ENCODE measurements at places on chromosomes 5 and 9.

- DNase-seq, result no peak
These were observed 46.2 kb downstream of the LIX1 start for GRCh38 chr5:97096191-97096590.

GRCh38 chr9:127244609-127245601 is 19.7 kb upstream of the GARNL3 start:
- DNase-seq, result peak; percentile 89

DNA sequence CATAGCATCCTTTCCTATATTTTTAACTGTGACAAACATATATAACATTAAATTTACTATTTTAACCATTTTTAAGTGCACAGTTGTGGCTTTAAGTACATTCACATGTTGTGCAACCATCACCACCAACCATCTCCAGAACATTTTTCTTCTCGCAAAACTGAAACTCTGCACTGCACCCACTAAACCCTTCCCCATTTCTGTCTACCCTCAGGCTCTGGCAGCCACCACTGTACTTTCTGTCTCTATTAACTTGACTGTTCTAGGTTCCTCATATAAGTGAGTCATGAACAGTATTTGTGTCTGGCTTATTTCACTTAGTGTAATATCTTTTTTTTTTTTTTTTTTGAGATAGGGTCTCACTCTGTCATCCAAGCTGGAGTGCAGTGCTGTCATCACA is 25.5 kb downstream of the KCNMB1 start:
- no peak for DNase-seq

DNA sequence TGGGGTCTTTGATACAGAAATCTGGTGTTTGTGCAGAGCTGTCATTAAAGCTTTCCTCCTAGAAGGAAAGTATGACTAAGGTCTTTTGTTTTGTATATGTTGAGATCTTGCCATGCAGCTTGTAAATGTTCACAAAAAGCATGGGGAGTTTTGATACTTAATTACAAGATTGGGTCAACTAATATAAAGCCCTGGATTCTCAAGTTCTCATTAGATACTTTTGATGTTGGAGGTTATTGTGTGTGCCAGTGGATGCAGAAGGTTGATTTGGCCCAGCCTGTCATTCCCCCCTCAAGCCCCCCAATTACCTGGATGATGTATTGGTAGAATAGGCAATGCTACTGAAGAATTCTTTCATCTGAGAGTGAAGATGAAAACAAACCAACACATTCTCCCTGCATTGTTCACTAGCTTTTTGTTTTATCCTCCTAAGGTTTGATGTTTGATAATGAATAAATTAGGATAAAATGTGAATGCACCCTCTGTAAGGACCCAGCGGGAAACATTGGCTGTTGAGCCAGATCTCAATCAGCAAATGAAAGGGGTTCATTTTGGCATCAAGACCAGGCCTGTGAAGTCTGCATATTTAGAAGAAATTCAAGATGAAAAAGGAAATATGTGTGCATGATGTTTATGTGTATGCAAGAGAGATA is 61.9 kb upstream of the ADAMTS19 start:
- DNase-seq, result no peak

- peak; percentile 2 for DNase-seq
These were observed 49.5 kb downstream of the AMBP start for GRCh38 chr9:114028646-114029045.

- DNase-seq, result peak; percentile 61
These were observed 179.7 kb upstream of the ANKRD55 start for GRCh38 chr5:56412601-56413379.
